ENCODE measurements at places on chromosomes 7 and 10. TPM values are rescaled to one million over a fixed set of nuclear protein-coding genes. Genes with fewer than 3 reads are reported as not detected.

- peaks cover 18% of the 10 kb centered on the region for H3K4me1 ChIP-seq
- no peak for DNase-seq
- no peak overlapping the region for H3K27ac ChIP-seq
- H3K4me3 ChIP-seq: no peak overlapping the region
Measured at GRCh38 chr10:15262036-15262713, 93.7 kb upstream of the NMT2 start.

GRCh38 chr10:35691522-35692236 lies 49.6 kb upstream of the FZD8 start:
- no peak overlapping the region for H3K4me3 ChIP-seq
- H3K27ac ChIP-seq: no peak overlapping the region
- peaks cover 32% of the 10 kb centered on the region for H3K27me3 ChIP-seq
- DNase-seq: no peak

- H3K36me3 ChIP-seq: no peaks in the 10 kb centered on the region
- H3K4me3 ChIP-seq: no peak overlapping the region
- H3K27ac ChIP-seq: peak overlapping the region; percentile 86
- peaks cover 24% of the 10 kb centered on the region for H3K4me1 ChIP-seq
- H3K27me3 ChIP-seq: no peaks in the 10 kb centered on the region
Measured at GRCh38 chr7:126436213-126436868, 816.4 kb downstream of the GRM8 start.

DNA sequence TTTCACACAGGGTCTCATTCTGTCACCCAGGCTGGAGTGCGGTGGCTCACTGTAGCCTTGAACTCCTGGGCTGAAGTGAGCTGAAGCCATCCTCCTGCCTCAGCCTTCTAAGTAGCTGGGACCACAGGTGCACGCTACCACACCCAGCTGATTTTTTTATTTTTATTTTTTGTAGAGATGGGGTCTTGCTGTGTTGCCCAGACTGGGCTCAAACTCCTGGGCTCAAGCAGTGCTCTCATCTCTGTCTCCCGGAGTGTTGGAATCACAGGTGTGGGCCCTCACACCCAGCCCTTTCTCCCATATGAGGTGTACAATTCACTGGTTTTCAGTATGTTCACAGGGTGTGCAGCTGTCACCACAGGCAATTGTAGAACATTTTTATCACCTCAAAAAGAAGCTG lies 5.2 kb downstream of the INPP5A start:
- peaks cover 35% of the 10 kb centered on the region for H3K4me1 ChIP-seq
- H3K4me3 ChIP-seq: no peak overlapping the region
- H3K27me3 ChIP-seq: no peaks in the 10 kb centered on the region

DNA sequence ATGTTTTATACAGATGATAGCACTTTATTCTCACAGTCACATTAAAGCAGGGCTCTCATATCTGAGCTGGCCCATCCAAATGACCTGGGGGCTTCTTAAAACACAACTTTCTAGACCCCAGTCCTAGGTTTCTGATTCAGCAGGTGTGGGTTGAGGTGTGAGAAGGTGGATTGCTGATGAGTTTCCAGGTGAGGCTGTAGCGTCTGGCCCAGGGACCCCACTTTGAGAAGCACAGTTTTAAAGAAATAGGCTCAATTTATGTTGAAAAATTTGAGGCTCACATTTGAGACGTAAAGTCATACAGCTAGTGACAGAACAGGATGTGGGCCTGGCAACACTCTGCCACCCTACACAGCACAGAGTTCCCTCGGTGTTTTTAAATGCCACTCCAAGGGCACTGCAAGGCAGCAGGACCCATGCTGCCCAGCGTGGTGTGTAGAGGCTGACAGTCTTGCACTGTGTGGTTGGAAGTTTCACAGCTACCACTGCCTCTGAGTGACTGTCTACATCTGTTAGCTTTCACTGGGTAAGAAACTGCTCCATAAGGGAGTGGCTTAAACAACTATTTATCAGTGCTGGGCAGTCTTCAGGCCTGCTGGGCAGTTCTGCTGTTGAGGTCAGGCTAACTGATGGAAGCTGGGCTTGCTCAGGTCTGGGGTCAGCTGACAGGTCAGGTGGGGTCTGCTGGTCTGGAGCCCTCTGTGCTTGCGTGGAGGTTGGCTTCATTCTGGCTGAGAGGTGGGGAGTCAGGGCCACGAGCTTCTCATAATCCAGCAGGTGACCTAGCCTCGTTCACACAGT lies 319.7 kb downstream of the CXCL12 start:
- DNase-seq: no peak
- no peaks in the 10 kb centered on the region for H3K36me3 ChIP-seq
- H3K4me3 ChIP-seq: no peak overlapping the region
- H3K27me3 ChIP-seq: no peaks in the 10 kb centered on the region
- no peak overlapping the region for H3K27ac ChIP-seq
- H3K4me1 ChIP-seq: no peaks in the 10 kb centered on the region

- no peak for DNase-seq
- H3K27me3 ChIP-seq: no peaks in the 10 kb centered on the region
- H3K4me3 ChIP-seq: no peak overlapping the region
- H3K36me3 ChIP-seq: peaks cover 62% of the 10 kb centered on the region
Measured at GRCh38 chr7:100091411-100092181, 2.8 kb downstream of the COPS6 start.

GRCh38 chr7:138663725-138664710 lies 37.1 kb downstream of the SVOPL start:
- peak overlapping the region; percentile 94 for H3K27ac ChIP-seq
- peak overlapping the region; percentile 34 for H3K4me3 ChIP-seq
- H3K4me1 ChIP-seq: peaks cover 69% of the 10 kb centered on the region
- no peaks in the 10 kb centered on the region for H3K27me3 ChIP-seq
- DNase-seq: peak; percentile 22

- H3K36me3 ChIP-seq: no peaks in the 10 kb centered on the region
- H3K27me3 ChIP-seq: no peaks in the 10 kb centered on the region
- H3K4me1 ChIP-seq: no peaks in the 10 kb centered on the region
Measured at GRCh38 chr7:39504963-39505362, 61.2 kb upstream of the YAE1 start.

- no peak overlapping the region for H3K27ac ChIP-seq
- H3K4me3 ChIP-seq: no peak overlapping the region
- no peaks in the 10 kb centered on the region for H3K36me3 ChIP-seq
- no peaks in the 10 kb centered on the region for H3K27me3 ChIP-seq
- no peaks in the 10 kb centered on the region for H3K4me1 ChIP-seq
Measured at GRCh38 chr7:113320419-113320818, 202.1 kb upstream of the SMIM30 start.

DNA sequence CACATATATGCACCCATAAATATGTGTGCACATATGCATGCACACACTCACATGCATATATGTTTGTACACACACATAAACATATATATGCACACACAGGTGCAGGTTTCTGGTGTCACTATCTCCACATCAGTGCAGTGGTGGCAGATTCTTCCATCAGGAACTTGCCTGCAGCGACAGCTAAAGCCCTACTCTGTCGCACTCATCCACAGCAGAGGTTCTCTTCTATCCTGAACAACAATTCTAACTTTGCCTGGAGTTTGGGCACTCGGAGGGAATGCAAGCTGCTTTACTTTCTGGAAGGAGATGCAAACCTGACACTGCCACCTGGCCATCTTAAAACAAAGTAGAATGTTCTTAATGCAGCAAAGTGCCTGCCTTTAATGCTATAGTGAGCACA lies 745.8 kb downstream of the GRID1 start:
- no peak overlapping the region for H3K27ac ChIP-seq
- no peaks in the 10 kb centered on the region for H3K4me1 ChIP-seq
- DNase-seq: no peak
- H3K27me3 ChIP-seq: no peaks in the 10 kb centered on the region
- no peak overlapping the region for H3K4me3 ChIP-seq

DNA sequence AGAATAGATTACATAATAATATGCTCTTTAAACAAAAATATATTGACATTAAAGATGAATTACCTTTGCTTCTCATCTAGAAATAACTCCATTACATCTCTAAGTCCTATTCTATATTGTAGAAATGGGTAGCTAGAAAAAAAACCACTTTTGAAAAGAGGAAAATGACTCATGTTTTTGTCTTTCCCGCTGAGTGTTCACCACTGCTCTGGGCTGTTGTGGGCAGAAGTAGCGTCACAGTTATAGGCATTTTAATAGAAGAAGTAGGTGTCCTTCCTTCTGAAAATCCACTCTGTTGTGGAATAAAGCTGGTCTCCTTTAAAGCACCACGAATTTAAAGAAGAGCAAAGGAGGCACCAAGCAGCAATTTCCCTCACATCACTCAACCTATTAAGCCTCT lies 117.6 kb upstream of the NFE2L3 start:
- no peak for DNase-seq
- H3K4me3 ChIP-seq: no peak overlapping the region
- peaks cover 15% of the 10 kb centered on the region for H3K4me1 ChIP-seq

DNA sequence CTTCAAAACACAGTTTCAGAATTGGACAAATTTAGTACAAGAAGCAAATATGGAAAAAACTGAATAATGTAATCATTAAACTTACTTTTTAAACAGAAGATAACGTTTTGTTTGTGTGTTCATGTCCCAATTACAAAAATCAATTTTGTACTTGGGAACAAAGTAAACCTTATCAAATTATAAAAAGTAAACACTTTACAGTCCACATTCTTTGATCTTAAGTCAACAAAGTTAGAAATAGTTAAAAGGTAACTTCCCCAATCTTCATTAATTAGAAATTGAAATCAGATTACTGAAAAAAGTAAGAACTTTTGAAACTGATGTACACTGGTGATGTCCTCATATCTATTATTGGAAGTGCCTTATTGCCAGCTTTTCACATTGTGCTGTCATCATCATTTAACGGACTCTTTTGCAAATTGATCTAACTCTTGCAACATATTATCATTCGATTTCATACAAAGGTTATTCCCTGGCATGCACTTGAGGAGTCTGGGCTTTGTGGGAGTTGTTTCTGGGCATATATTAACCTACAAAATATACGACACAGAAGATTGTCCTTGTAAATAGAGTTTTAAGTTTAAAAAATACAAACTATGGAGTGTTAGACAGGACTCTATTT lies 15.1 kb upstream of the CYP2E1 start:
- no peak overlapping the region for H3K4me3 ChIP-seq
- H3K27ac ChIP-seq: no peak overlapping the region
- H3K36me3 ChIP-seq: no peaks in the 10 kb centered on the region

DNA sequence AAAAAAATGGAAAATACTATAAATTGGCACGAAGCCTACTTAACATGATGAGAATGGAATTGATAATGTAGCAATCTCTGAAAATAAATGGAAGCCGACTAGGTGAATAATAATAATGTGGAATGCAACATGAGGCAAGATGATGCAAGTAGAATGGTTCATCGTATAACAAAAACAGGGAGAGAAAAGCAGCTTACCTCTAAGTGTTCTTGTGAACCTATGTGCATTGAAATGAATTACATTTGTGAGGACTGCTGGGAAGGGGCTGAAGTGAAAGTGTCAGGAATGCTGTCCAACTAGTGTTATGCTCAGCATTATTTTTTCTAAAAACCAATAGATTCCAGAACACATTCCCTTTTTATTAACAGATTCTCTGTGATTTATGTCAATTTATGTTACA lies 440.6 kb upstream of the LRRN3 start:
- H3K27ac ChIP-seq: no peak overlapping the region
- no peaks in the 10 kb centered on the region for H3K36me3 ChIP-seq
- no peak overlapping the region for H3K4me3 ChIP-seq
- peaks cover 21% of the 10 kb centered on the region for H3K4me1 ChIP-seq
- no peak for DNase-seq
- no peaks in the 10 kb centered on the region for H3K27me3 ChIP-seq

DNA sequence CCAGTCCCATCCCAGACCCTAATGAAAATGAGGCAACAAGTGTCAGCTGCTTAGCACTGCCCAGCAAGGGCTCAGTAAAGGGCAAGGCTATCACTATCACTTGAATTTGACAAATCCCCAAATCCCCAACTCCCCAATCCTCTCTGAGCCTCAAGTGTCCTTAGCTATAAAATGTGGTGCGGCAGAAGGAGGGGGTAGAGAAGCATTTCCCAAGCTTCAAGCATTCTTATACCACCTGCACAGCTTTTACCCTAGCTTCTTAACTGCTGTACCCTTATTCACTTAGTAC lies 41.6 kb downstream of the XPNPEP1 start:
- H3K4me3 ChIP-seq: no peak overlapping the region
- no peak for DNase-seq
- peaks cover 16% of the 10 kb centered on the region for H3K4me1 ChIP-seq

GRCh38 chr7:120677535-120677934 lies 180.4 kb downstream of the TSPAN12 start:
- H3K36me3 ChIP-seq: no peaks in the 10 kb centered on the region
- H3K4me3 ChIP-seq: no peak overlapping the region
- no peaks in the 10 kb centered on the region for H3K27me3 ChIP-seq
- no peak for DNase-seq
- H3K4me1 ChIP-seq: no peaks in the 10 kb centered on the region

GRCh38 chr7:33916357-33917081 lies 11.2 kb downstream of the BMPER start:
- peaks cover 46% of the 10 kb centered on the region for H3K4me1 ChIP-seq
- H3K27ac ChIP-seq: peak overlapping the region; percentile 61
- DNase-seq: no peak

DNA sequence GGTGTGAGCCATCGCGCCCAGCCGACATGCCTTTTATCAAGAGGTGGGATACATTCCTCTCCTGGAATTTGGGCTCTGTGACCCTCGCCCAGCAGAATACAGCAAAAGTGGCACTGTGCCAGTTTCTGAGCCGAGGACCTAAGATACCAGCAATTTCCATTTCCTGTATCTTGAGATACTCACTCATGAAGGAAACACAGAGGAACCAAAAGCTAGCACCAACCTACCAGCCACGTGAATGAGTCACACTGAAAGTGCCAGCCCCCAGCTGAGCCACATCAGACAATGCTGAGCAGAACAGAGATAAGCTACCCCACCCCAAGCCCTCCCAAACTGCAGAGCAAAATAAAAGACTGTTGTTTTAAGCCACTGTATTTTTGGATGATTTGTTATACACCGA lies 56.3 kb downstream of the CACUL1 start:
- peaks cover 14% of the 10 kb centered on the region for H3K36me3 ChIP-seq
- no peak overlapping the region for H3K4me3 ChIP-seq

- H3K27ac ChIP-seq: no peak overlapping the region
- no peaks in the 10 kb centered on the region for H3K27me3 ChIP-seq
- DNase-seq: peak; percentile 93
Measured at GRCh38 chr10:67779465-67780203, 58.4 kb downstream of the DNAJC12 start.

DNA sequence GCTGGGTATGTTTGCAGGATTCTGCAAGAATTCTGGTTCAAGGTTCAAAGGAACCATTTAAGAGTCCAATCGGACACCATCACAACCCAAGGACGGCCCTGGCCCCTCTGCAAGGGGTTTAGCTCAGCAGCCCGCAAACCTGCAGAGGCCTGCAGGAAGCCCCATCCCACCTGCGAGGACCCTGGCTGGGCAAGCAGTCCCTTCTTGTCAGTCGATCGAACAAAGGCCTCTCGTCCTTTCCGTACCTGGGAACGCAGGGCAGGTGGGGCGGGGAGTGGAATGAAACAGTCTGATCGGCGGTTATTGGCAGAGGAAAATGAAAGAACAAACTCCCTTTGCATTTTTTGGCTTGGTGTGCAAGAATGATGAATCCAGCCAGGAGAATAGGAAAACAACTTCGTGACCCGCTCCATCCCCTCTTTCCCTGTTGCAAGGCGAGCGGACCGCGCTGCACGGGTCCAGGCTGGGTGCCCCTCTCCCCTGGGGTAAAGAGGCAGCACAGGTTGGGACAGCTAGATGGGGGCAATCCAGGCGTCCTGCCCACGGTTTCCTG lies 73.7 kb downstream of the INSIG1 start:
- H3K4me1 ChIP-seq: peaks cover 4% of the 10 kb centered on the region
- H3K27me3 ChIP-seq: peaks cover 81% of the 10 kb centered on the region
- H3K4me3 ChIP-seq: no peak overlapping the region
- no peak overlapping the region for H3K27ac ChIP-seq

Gene MKX
- not detected for total RNA-seq

Gene ERVW-1
- not detected for total RNA-seq

Gene FAM241B
- 13.7 TPM for total RNA-seq

Gene AEBP1
- 60.8 TPM for total RNA-seq

Gene SDK1
- total RNA-seq: 16.5 TPM

Gene TMEM270
- total RNA-seq: not detected

Gene SEMA3D
- 6.2 TPM for total RNA-seq

Gene PTPRZ1
- total RNA-seq: 0.33 TPM

Gene CH25H
- not detected for total RNA-seq

Data from cardiac muscle cell (in vitro differentiated cells and primary cell).